ENCODE measurements at places on chromosomes 4 and X.

GRCh38 chrX:72269671-72270251, 7.3 kb downstream of the RPS4X start:
- DNase-seq = no peak

DNA sequence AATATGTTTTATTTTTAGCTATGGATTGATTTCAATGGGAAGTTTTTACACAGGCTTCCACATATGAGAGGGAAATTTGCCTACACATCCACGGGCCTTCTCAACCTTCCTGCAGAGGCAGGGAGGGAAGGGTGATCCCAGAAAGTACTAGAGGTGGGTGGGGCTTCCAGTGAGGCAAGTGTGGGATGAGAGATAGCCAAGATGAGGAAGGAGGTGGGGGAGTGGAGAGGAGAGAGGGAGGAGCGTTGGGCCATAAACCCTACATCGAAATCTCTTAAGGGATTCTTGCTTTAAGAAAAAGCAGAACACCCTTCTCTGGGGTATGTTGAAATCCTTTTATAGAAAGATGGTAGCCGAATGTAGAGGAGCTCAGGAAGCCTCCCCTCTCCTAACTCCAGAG, 19.0 kb downstream of the NKX6-1 start:
- no peak for DNase-seq

DNA sequence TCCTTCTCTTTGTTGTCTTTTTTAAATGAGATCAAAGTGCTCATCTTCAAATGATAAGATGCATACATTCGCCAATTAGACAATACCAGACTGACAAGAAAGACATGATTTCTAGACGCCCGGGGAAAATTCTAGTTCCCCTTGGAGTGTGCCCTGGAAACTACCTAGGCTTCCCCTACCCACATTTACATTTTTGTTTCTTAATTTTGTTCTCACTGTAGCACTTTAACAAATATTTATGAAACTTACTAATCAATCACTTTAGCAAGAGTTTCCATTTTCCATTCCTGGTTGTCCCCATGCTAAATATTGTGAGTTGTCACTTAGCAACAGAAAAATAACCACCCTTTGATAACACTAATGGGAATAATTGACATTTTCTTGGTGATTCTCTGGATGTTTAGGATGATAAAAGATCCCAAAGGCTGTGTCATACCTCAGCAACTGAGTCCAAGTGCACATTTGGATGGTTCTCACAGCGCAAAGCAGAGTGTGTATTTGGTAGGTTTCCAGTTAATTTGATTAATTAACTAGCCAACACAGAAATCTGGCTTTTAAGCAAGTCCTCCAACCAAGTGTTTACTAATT, 69.6 kb downstream of the FGFBP1 start:
- DNase-seq = no peak

- no peak for DNase-seq
These were observed 521.5 kb downstream of the INPP4B start for GRCh38 chr4:142324572-142324971.

GRCh38 chrX:1477801-1478458, 25.2 kb upstream of the ASMTL start:
- no peak for DNase-seq

All from activated T-cell treated with anti-CD3 and anti-CD28 coated beads for 48 hours (primary cell).